ENCODE measurements at places on chromosomes 7 and 10.

DNA sequence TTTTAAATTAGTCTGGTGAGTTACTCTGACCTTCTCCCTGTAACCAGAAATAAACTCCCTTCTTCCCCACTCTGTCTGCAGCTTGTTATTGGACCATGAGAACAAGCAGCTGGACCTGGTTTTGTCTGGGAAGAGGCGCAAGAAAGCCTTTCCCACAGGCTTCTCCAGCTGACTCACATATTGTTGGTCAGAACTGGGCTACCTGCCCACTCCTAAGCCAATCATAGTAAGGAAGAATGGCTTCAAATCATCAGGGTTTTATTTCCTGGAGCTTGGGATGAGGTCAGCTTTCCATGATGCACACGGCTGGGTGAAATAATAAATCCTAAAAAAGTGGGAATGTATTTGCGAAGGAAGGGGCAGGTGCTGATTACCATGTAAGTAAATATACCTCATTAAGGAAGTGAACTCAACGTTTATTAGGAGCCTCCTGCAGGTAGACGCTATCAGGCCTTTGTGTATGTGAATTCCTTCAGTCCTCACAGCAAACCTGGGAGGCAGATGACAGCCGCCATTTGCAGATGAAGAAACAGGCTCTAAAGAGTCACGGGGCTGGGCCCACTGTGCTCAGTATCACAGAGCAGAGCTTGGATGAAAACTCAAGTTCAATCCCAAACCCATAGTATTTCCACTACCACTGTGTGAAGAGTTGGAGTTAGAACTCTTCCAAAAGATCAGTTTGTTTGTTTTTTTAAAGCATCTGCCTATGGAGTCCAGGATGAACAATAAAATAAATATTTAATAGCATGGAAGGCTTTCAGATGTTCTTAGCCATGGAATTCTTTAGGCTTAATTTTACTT, 32.8 kb downstream of the IL15RA start:
- no peak for DNase-seq

GRCh38 chr10:12187321-12187905, 8.3 kb downstream of the NUDT5 start:
- DNase-seq: no peak

DNA sequence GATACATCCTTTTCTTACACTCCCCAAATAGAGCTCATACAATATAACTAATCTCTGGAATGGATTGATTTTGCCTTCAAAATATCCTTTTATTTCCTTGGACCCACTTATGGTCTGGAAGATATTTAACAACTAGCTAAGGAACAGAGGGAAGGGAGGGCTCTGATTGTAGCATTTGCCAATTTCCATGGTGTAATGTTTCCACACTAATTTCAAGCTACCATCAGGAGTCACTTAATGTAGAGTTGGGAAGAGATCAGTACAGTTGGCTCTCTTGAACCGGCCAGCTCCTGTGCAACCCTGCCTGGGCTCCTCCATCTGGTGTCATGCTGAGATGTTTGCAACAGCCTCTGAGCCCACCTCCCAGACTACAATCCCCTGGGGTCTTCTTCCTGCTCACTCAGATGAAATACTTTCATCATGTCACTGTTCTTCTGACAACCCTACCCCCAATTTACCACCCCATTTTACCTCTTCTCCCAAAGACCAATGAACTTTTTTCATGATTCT, 8.0 kb upstream of the IL6 start:
- no peak for DNase-seq

- no peak for DNase-seq
Measured at GRCh38 chr10:120495226-120496009, 38.4 kb downstream of the PLPP4 start.

DNA sequence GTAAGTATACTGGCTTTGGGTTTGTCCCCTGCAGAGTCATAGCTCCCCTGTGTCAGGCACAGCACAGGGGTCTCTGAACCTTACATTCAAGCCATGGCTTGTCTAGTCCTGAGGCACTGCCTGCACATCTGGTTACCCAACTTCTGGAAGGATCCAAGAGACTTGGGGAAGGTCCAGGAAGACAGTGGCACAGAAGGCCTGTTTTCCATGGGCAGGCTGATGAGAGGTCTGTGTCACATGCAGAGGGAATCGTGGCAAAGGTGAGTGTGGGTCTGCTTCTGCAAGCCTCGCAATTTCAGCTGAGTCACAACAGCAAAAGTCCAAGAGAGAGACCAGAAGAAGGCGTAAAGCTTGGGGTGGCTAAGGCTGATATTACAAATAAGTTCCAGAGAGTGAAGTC, 28.4 kb upstream of the BMPR1A start:
- no peak for DNase-seq
